ENCODE measurements at places on chromosomes 5 and 9.

DNA sequence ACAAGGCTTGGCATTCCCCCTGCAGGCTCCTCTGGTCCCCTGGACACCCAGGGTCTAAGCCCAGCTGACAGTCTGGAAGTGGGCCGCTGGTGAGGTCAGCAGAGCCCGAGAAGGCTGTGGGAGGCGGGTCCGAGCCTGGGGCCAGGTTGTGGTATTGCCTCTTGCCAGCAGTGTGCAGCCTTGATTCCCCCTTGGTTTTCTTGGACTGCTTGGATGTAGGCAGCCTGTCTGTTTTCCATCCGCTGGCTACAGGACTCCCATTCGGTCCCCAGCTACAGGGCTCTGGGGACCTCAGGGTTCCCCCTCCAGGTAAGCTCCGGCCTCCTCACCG is 1.6 kb downstream of the AIF1L start:
- no peak for DNase-seq

GRCh38 chr5:72507907-72508238 is 663 bp upstream of the ZNF366 start:
- no peak for DNase-seq

- DNase-seq, result peak; percentile 47
Observed at GRCh38 chr9:131738293-131739132, 1.4 kb downstream of the RAPGEF1 start.

DNA sequence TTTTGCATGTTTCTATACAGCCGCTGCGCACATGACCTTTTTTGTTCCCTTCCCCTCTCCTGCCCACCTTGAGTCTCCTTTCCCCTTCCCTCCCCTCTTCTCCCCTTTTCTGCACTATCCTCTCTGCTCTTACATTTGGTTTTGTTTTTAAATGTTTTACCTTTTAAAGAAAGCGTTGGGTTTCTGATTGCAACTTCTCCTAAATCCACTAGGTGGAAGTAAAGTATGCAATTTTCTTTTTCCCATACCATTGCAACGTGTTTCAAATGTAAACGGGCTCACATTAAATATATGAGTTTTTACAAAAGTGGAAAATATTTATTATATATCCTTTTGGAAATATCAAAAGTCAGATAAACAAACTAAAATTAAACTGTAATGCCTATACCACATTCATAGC is 500.9 kb downstream of the DIRAS2 start:
- peak; percentile 18 for DNase-seq

DNA sequence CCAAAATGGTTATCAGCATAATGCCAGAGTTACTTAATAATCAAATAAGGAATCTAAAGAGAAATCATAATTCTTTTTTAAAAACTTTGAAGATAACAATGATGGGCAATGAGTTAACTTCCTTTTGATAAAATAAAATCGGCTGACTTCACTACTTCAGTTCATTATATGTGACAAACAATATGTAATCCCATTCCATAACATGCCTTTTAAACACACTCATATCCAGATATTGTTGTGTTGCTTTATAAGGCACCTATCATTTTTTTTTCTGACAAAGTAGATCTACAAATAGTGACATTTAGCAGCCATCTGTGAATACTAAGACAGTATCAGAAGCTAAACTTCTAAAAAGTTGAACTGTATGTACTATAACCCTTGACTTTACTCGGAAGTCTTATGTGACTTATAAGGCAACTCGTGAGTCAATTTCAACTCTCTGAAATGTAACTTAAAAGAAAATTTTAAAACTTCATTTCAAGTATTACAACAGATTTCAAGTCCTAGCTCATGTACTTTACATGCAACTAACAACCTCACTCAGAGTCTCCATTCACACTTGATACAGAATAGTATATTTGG is 7.5 kb downstream of the ADAMTS6 start:
- DNase-seq, result no peak

- DNase-seq, result no peak
Observed at GRCh38 chr9:71762900-71763653, 5.2 kb downstream of the CEMIP2 start.

DNA sequence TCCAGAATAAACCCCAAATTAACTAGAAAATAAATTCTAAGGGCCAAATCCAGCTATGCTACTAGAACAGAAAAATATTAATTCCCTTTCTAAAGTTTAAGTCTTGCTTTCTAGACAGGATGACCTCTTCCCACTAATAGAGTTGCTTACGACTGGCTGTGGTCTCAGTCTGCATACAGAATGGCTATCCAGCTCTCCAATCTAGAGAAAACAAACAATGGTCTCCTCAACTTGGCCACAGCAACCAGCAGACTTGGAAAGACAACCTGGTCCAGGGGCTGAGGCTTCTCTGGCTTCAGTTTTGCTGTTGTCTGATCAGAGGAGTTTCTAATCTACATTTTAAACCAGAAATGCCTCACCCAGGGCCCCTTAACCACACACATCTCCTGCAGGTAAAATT is 28.9 kb downstream of the RASEF start:
- DNase-seq, result no peak

DNA sequence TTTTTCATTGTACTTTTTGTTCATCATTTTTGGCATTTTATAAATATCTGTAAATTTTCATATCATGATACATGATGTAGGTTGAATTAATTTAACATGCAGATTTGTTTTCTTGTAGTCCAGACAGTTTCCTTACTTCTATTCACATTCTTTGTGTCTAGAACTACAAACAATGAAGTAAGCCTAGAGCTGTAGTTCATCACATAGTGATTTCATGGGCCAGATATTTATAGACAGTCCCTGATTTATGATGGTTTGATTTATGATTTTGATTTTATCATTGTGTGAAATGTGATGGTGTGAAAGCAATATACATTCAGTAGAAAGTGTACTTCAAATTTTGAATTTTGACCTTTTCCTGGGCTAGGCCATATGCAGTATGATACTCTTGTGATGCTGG is 139.0 kb downstream of the ARHGEF28 start:
- no peak for DNase-seq

DNA sequence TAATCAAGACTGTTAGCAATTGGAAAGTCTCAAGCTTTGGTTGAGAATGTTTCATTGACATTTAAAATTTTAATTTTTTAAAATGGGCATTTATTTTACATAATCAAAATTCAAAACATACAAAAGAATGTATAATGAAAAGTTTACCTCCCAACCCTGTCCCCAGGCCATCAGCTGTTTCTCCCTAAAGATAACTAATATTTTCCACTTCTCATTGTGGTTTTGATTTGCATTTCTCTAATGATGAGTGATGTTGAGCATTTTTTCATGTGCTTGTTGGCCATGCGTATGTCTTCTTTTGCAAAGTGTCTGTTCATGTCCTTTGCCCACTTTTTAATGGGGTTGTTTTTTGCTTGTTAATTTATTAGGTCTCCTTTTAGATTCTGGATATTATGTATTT is 11.4 kb upstream of the MACIR start:
- no peak for DNase-seq

DNA sequence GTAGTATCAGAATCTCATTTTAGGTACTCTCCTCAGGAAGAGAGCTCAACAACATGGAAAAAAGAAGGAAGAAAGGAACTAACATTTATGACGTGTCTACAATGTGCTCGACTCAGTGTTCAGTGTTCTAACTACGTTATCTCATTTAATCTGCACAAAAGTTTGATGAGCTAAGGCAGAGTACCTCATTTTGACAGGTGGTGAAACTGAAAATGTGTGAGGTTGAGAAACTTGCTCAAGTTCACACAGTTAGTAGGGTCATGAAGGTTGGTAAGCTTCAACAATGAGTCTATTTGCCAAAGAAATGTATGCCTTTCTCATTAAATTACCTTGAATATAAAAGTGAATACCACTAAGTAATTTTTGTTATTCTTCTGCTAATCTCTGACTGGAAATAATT is 165.1 kb downstream of the CAAP1 start:
- DNase-seq, result no peak

- DNase-seq, result no peak
Observed at GRCh38 chr9:130755377-130756007, 61.9 kb downstream of the EXOSC2 start.

GRCh38 chr9:82532504-82533180 is 530.3 kb downstream of the RASEF start:
- no peak for DNase-seq
